Activated T-helper 17 cell treated with anti-CD3 and anti-CD28 coated beads, Interleukin-2, amount 50 U/mL, for 72 hours (primary cell): ENCODE measurements at places on chromosomes 2 and 18. TPM values are rescaled to one million over a fixed set of nuclear protein-coding genes. Genes with fewer than 3 reads are reported as not detected.

- ATAC-seq, result no peak
Observed at GRCh38 chr2:120904830-120905234, 169.2 kb downstream of the GLI2 start.

- ATAC-seq, result no peak
Observed at GRCh38 chr2:226020956-226021355, 621.4 kb downstream of the NYAP2 start.

DNA sequence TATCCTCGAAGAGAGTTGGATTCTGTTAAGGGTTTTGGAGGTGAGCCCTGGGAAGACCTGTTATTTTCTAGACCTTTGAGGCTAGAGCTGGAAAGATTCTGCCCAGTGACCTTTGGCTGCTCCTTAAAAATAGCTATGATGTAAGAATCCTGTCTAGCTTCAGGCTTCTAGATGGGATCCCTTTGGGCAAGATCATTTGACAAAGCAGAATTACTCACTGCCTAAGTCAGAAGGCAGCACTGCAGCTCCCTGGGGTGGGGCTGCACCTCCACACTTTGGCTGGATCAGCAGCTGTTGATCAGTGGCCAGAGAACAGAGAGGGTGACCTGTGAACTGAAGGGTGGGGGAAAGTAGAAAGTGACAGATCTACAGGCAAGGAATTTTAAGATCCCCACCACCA, 103.8 kb downstream of the ASAP2 start:
- no peak for ATAC-seq

DNA sequence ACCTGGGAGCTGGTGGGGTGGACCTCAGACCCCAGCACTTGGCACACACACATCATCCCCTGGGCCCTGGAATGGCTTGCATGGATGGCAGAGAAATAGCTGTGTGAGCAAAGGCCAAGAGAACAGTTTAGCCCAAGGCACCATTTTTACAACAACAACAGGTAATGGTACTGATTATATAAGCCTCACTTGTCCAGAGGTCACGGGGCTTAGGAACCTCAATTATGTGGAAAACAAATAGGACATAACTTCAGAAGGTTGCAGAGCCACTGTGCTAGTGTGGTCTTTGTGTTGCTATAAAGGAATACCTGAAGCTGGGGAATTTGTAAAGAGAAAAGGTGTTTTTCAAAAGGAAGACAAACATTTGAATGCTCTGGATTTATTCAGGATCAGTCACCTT, 13.2 kb downstream of the STEAP3 start:
- ATAC-seq, result no peak

DNA sequence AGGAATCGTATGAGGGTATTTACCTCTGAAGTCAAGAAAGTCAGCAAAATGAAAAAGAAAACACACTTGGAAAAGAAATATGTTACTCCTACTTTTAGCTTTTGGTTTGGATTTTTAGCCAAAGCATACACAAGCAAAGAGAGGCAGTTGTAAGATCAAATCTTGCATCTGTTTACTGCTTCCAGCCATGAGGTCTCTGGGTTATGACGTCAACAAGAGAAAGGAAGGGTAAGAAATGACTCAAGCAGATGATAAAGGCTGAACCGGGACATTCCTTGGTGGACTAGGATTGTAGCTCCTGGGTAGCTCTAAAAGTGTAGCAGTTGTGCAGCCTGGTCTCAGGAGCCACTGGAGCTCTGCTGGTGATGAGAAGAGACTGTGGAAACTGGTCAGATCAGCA, 16.8 kb downstream of the CTNNA2 start:
- ATAC-seq, result no peak

GRCh38 chr2:13543550-13543949, 826.8 kb downstream of the TRIB2 start:
- no peak for ATAC-seq

GRCh38 chr2:208990716-208991115, 433.1 kb upstream of the MAP2 start:
- ATAC-seq, result no peak

- ATAC-seq, result no peak
Observed at GRCh38 chr2:233009661-233010060, 3.4 kb downstream of the NGEF start.

GRCh38 chr2:45156605-45157004, 147.4 kb upstream of the SIX2 start:
- ATAC-seq, result no peak

- ATAC-seq, result no peak
Observed at GRCh38 chr2:174338671-174339560, 4.2 kb downstream of the SP9 start.

GRCh38 chr2:70043252-70043875, 43.9 kb upstream of the PCBP1 start:
- ATAC-seq, result peak; percentile 94

DNA sequence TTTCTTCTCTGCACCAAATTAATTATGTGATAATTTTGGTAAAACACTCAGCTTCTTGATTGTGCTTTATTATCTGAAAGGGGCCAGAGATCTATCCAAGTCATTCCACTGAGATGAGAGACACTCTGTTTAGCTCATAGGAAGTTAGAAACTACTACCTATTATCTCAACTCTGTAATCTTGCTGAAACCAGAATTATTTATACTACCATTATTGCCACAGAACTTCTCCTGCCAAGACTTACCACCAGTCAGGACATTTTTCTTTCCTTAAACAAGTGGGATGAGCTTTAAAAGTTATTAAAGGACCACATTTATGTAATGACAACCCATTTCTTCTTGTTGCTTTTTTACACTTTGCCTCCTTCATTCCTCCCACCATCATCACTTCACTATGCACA, 855.6 kb upstream of the PIK3C3 start:
- ATAC-seq, result no peak

DNA sequence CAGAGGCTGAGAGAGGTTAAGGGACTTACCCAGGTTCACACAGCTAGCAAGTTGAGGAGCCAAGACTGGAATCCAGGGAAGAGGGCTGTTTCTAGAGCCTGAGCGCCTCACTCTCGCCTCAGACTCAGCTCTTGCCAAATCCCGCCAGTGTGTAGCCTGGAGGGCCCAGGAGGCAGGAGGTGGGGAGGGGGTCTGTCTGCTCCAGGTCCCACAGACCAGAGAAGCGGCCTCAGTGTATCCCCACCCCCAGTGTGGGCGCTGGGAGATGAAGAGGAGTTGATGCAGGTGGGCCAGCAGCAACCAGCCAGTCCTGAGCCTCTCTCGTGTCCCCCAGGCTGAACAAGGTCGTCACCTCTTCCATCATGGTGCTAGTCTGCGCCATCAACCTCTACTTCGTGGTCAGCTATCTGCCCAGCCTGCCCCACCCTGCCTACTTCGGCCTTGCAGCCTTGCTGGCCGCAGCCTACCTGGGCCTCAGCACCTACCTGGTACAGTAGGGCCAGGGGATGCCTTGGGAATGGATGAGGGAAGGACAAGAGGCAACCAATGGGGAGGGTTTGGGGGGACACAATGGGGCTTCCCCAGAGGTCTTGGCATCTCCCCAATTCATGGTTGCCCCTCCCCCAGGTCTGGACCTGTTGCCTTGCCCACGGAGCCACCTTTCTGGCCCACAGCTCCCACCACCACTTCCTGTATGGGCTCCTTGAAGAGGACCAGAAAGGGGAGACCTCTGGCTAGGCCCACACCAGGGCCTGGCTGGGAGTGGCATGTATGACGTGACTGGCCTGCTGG, 5.2 kb upstream of the CTDSP1 start:
- ATAC-seq, result no peak

DNA sequence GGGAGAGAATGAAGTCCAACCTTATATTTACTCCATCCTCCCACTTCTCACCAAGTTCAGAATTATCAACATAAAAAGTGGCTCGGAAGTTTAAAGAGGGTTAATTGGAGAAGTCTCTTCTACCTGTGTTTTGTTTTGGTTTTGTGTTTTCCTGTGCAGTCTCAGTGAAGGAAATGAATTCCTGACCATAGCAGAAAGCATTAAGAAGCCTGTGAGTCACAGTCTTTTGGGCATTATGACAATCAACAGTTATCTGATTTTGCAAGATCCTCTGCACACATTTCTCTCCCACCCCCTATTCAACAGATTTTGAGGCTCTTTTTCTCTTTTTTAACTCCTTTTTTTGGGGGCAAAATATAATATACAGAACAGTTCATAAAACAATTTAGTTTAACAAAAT, 8.6 kb upstream of the RPL37A start:
- no peak for ATAC-seq

DNA sequence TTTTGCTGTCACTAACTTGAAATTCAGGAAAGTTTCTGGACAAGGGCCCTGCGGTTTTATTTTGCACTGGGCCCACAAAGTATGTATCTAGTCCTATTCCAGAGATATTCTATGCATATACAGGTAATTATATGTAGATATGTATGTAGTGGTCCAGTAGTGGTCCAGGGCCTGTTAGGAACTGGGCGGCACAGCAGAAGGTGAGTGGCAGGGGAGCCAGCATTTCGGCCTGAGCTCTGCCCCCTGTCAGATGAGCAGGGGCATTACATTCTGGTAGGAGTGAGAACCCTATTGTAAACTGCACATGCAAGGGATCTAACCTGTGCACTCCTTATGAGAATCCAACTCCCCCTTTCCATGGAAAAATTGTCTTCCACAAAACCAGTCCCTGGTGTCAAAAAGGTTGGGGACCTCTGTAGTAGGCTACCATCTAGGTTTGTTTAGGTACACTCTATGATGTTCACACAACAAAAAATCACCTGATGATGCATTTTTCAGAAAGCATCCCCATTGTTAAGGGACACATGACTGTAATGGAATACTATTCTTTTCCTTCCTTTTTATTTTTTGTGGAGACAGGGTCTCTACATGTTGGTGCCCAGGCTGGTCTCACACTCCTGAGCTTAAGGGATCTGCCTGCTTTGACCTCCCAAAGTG, 2.8 kb upstream of the PPP4R3B start:
- no peak for ATAC-seq

DNA sequence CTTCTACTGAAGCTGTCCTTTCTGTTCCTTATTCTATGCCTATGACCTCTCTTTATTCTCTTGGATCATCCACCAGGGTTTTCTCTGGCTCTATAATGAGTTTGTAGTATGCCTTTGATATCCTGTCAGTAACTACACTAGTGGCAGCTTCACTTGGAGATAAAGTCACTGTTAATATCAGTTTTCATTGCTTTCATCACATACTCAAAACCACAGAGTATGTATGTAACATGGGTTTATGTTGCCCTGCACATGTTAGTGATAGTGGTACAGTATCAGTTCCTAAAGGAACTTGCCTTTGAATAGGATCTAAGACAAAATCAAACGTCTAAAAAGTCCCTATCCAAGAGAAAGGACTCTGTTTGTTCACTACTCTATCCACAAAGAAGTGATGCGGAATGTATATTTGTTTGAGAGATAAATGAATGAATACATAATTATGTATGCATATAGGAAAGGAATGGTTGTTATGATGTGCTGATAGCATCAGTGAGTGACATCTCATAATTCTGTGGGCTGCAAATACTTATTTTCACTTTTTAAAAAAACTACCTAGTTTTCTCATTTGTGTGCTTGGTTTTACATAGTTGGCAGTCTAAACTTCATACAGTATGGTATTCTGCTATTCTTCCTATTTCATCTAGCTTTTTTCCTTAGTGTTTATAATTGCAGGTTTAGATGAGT, 45.1 kb downstream of the TET3 start:
- ATAC-seq, result peak; percentile 30

GRCh38 chr2:81195017-81195773, 890.6 kb upstream of the LRRTM1 start:
- ATAC-seq, result no peak

DNA sequence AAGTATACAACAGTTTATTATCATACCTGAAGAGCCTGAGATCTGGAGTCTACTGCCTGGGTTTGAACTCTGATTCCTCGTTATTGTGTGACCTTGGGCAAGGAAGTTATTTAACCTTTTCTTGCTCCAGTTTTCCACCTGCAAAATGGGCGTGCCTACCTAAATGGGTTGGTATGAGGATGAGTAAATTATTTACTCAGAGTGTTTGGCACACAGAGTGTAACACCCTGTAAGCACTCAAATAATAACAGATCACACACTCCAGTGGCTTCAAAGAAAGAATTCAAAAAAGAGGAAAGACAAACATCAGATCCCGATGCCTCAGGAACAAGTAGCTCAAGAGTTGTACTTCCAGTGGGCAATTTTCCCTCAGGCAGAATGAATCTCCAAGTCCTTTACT, 2.4 kb downstream of the SRD5A2 start:
- no peak for ATAC-seq

- ATAC-seq, result no peak
Observed at GRCh38 chr18:37874721-37875120, 309.1 kb upstream of the CELF4 start.

- peak; percentile 21 for ATAC-seq
Observed at GRCh38 chr2:230671117-230671516, 41.5 kb upstream of the CAB39 start.

- ATAC-seq, result peak; percentile 16
Observed at GRCh38 chr2:12903272-12903671, 186.5 kb downstream of the TRIB2 start.

- ATAC-seq, result no peak
Observed at GRCh38 chr2:71498261-71498701, 44.9 kb downstream of the DYSF start.

GRCh38 chr2:48358982-48359381, 171.0 kb upstream of the STON1 start:
- ATAC-seq, result no peak

- no peak for ATAC-seq
Observed at GRCh38 chr2:110979471-110980338, 141.0 kb upstream of the BCL2L11 start.

DNA sequence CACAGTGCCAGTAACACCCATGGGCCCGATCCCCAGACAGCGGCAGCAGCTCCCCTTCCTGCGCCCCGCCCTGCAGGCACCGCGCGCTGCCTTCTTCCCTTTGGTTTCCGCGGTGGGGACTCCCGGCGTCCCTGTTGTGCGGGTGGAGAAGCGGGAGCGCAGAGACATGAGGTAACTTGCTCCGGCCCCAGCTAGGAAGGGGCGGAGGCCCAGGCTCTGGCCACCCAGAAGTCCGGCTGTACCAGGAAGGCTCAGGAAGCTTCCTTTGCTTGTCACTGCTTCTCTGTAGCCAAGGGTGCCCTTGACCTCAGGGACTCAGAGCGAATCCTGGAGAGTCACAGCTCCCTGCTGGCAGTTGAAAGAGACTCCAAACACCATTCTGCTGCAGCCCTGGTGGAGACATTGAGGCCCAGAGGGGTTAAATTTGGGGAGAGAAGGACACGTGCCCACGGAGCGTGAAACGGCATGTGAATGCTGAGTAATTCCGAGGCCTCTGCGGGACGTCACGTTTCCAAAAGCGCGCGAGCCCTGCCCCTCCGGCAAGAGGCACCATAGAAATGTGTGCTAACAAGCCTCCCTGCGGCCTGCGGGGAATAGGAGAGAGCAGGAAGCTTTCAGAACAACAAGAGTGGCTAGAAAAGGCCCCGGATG, 6.7 kb upstream of the ADCY3 start:
- peak; percentile 47 for ATAC-seq

- ATAC-seq, result no peak
Observed at GRCh38 chr18:7657937-7658336, 90.8 kb downstream of the PTPRM start.

GRCh38 chr2:236568068-236568921, 1.3 kb upstream of the ACKR3 start:
- peak; percentile 53 for ATAC-seq

The NAT8 gene
- total RNA-seq, result not detected

The XDH gene
- total RNA-seq, result 1.4 TPM

The MSTN gene
- total RNA-seq, result 0.19 TPM

The PLEKHH2 gene
- 1.3 TPM for total RNA-seq

The FBXO36 gene
- total RNA-seq, result 0.67 TPM

The TTR gene
- not detected for total RNA-seq

The SNTG2 gene
- 0.50 TPM for total RNA-seq

The ATP6V1B1 gene
- not detected for total RNA-seq
